ENCODE measurements at places on chromosomes 6 and 20. TPM values are rescaled to one million over a fixed set of nuclear protein-coding genes. Genes with fewer than 3 reads are reported as not detected.
A peak's percentile ranks its signal among the peaks of the same experiment; 100 is the strongest.

- H3K27me3 ChIP-seq: no peaks in the 10 kb centered on the region
- H3K4me1 ChIP-seq: peaks cover 7% of the 10 kb centered on the region
- H3K36me3 ChIP-seq: no peaks in the 10 kb centered on the region
- no peak overlapping the region for H3K4me3 ChIP-seq
- no peak for DNase-seq
Measured at GRCh38 chr6:25296217-25296905, 17.2 kb downstream of the CARMIL1 start.

DNA sequence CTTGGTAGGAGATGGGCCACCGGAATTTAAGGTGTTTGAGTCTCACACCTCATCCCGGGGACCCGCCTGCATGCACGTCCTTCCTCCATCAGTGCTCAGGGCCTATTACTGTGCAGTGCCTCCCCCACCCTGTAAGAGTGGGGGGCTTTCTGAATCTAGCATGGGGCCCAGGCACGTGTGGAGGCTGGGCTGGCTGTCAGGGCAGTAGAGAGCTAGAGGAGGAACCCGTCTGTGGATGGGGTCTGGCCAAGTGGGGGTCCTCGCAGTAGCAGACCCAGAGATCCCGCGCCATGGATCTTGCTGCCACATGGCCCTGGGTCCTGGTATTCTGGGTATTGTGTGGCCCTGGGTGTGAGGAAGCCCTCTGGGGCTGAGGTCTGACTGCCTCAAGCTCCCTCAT is 42.9 kb downstream of the SRC start:
- H3K4me1 ChIP-seq: peaks cover 7% of the 10 kb centered on the region
- no peaks in the 10 kb centered on the region for H3K27me3 ChIP-seq
- no peak overlapping the region for H3K27ac ChIP-seq
- no peaks in the 10 kb centered on the region for H3K36me3 ChIP-seq

GRCh38 chr6:139249395-139249794 is 42.4 kb downstream of the TXLNB start:
- no peak overlapping the region for H3K4me3 ChIP-seq
- peaks cover 12% of the 10 kb centered on the region for H3K4me1 ChIP-seq
- H3K27ac ChIP-seq: no peak overlapping the region
- H3K27me3 ChIP-seq: no peaks in the 10 kb centered on the region

GRCh38 chr20:40110311-40110831 is 578.7 kb downstream of the MAFB start:
- DNase-seq: no peak
- H3K36me3 ChIP-seq: no peaks in the 10 kb centered on the region
- H3K4me3 ChIP-seq: no peak overlapping the region
- H3K27ac ChIP-seq: no peak overlapping the region
- H3K27me3 ChIP-seq: no peaks in the 10 kb centered on the region

GRCh38 chr20:61886721-61887595 is 178.7 kb downstream of the TAF4 start:
- DNase-seq: peak; percentile 58
- peaks cover 4% of the 10 kb centered on the region for H3K4me1 ChIP-seq
- H3K27me3 ChIP-seq: no peaks in the 10 kb centered on the region
- no peak overlapping the region for H3K27ac ChIP-seq
- no peak overlapping the region for H3K4me3 ChIP-seq

- no peak for DNase-seq
- H3K27me3 ChIP-seq: no peaks in the 10 kb centered on the region
- H3K27ac ChIP-seq: no peak overlapping the region
Measured at GRCh38 chr6:97989451-97989850, 706.4 kb upstream of the MMS22L start.

- H3K4me1 ChIP-seq: no peaks in the 10 kb centered on the region
- H3K27me3 ChIP-seq: no peaks in the 10 kb centered on the region
Measured at GRCh38 chr6:97293198-97293696, 10.2 kb upstream of the MMS22L start.

- H3K4me1 ChIP-seq: no peaks in the 10 kb centered on the region
Measured at GRCh38 chr6:29516108-29516507, 28.4 kb upstream of the MAS1L start.

DNA sequence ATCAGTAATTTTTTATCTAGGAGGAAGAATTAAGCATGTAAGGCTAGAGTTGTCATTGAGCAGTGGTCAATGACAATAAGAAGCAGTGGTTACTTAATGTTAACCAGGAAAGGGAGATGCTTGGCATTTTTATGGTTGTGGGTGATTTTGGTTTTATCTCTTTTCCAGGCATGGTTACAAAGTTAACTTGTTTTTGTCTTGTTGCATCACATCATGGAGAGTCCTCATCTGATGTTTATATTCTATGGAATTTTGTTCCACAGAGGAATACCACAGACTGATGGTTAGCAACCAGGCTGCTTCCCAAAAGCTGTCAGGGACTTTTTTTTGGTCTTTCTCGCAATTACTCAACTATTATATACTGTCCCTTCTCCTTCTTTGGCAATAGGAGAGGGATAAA is 32.7 kb downstream of the OPRM1 start:
- H3K36me3 ChIP-seq: no peaks in the 10 kb centered on the region
- H3K27me3 ChIP-seq: no peaks in the 10 kb centered on the region
- no peaks in the 10 kb centered on the region for H3K4me1 ChIP-seq
- H3K27ac ChIP-seq: no peak overlapping the region
- no peak overlapping the region for H3K4me3 ChIP-seq

DNA sequence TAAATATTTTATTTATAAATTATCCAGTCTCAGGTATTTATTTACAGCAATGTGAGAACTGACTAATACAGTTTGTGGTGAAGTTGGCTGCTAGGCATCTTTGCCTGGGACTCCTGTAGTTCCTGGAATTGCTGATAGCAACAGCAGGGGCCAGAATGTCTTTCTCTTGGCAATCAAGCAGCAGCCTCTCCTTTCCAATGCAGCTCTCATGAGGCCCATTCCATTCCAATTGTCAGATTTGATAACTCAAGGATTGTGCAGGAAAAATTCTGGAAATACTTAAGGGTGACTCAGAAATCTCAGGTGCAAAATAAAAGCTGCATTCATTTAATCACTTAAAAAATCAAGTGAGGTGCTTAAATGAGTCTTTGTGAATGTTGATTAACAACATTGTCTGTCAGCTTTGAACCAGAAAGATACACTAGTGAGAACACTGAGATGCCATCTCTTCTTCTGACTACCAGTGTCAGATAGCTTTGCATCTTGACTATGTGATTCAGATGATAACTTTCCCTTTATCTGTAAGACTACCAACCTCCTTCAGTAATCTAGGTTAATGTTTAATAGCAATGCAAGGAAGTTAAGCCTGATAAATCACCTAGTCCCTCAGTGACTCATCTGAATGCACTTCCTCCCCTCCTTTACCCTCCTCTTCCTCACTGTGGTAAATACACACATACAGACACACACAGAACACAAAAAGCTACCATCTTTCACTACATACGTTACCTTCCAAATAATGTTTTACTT is 32.1 kb upstream of the COL21A1 start:
- H3K4me1 ChIP-seq: no peaks in the 10 kb centered on the region
- no peak for DNase-seq
- no peaks in the 10 kb centered on the region for H3K27me3 ChIP-seq
- no peak overlapping the region for H3K27ac ChIP-seq
- H3K36me3 ChIP-seq: no peaks in the 10 kb centered on the region

- peak overlapping the region; percentile 83 for H3K27ac ChIP-seq
- peak overlapping the region; percentile 91 for H3K4me3 ChIP-seq
- DNase-seq: peak; percentile 66
- H3K27me3 ChIP-seq: no peaks in the 10 kb centered on the region
- H3K4me1 ChIP-seq: peaks cover 15% of the 10 kb centered on the region
- no peaks in the 10 kb centered on the region for H3K36me3 ChIP-seq
Measured at GRCh38 chr20:33812152-33812849, 1.2 kb downstream of the CHMP4B start.

- no peaks in the 10 kb centered on the region for H3K4me1 ChIP-seq
- H3K36me3 ChIP-seq: no peaks in the 10 kb centered on the region
- H3K27ac ChIP-seq: no peak overlapping the region
- H3K27me3 ChIP-seq: no peaks in the 10 kb centered on the region
Measured at GRCh38 chr6:137248702-137249101, 29.5 kb upstream of the IFNGR1 start.

- no peak for DNase-seq
- H3K4me3 ChIP-seq: no peak overlapping the region
- no peaks in the 10 kb centered on the region for H3K4me1 ChIP-seq
- H3K27ac ChIP-seq: no peak overlapping the region
- H3K36me3 ChIP-seq: no peaks in the 10 kb centered on the region
Measured at GRCh38 chr6:101013612-101014195, 132.6 kb upstream of the ASCC3 start.

GRCh38 chr6:36735110-36736071 is 37.8 kb downstream of the RAB44 start:
- no peaks in the 10 kb centered on the region for H3K27me3 ChIP-seq
- H3K4me1 ChIP-seq: peaks cover 5% of the 10 kb centered on the region
- H3K4me3 ChIP-seq: no peak overlapping the region
- H3K36me3 ChIP-seq: no peaks in the 10 kb centered on the region

GRCh38 chr20:13855613-13856012 is 70.8 kb downstream of the NDUFAF5 start:
- H3K27ac ChIP-seq: no peak overlapping the region
- DNase-seq: no peak
- no peaks in the 10 kb centered on the region for H3K36me3 ChIP-seq
- peaks cover 3% of the 10 kb centered on the region for H3K4me1 ChIP-seq
- no peak overlapping the region for H3K4me3 ChIP-seq
- H3K27me3 ChIP-seq: no peaks in the 10 kb centered on the region

- DNase-seq: peak; percentile 5
- no peaks in the 10 kb centered on the region for H3K36me3 ChIP-seq
- no peaks in the 10 kb centered on the region for H3K4me1 ChIP-seq
- no peak overlapping the region for H3K27ac ChIP-seq
- H3K27me3 ChIP-seq: no peaks in the 10 kb centered on the region
Measured at GRCh38 chr6:169851641-169852503, 100.5 kb downstream of the ERMARD start.

- H3K4me1 ChIP-seq: no peaks in the 10 kb centered on the region
- H3K36me3 ChIP-seq: no peaks in the 10 kb centered on the region
- no peak overlapping the region for H3K4me3 ChIP-seq
- no peak for DNase-seq
Measured at GRCh38 chr6:117776441-117776840, 101.2 kb downstream of the NUS1 start.

The AIF1 gene
- polyA plus RNA-seq: 24.5 TPM

The ZNF184 gene
- 5.3 TPM for polyA plus RNA-seq

The LCA5 gene
- 4.9 TPM for polyA plus RNA-seq

The TMEM200A gene
- polyA plus RNA-seq: 17.7 TPM

The MYL9 gene
- 691 TPM for polyA plus RNA-seq

The CPXM1 gene
- 28.0 TPM for polyA plus RNA-seq

Measured in ovary (tissue), 10 donors.